Effector CD8-positive, alpha-beta T cell (primary cell): ENCODE measurements at places on chromosomes 3 and 15.

GRCh38 chr3:186870421-186871201 is 28.1 kb downstream of the ADIPOQ start:
- no peak for DNase-seq

GRCh38 chr3:125140011-125140817 is 72.3 kb downstream of the SLC12A8 start:
- DNase-seq = no peak

- no peak for DNase-seq
These were observed 201.1 kb downstream of the MAGI1 start for GRCh38 chr3:65837604-65838003.

DNA sequence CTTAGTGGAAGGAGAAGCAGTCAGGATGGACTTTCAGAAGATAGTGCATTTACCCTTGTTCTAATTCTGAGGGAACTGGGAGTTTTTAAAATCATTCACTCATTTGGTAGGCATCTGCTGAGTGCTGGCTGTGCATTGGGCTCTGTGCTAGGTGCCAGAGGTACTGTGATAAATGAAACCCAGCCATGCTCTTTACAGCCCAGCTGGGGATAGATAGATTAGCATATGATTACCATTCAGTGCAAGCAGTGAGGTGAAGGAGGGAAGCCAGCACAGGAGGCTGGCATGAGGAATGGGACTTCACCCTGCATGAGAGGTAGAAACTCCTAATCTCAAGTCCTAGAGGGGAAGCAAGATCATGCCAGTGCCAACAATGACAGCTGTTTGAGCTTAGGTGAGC is 361.9 kb upstream of the TRIM42 start:
- no peak for DNase-seq

DNA sequence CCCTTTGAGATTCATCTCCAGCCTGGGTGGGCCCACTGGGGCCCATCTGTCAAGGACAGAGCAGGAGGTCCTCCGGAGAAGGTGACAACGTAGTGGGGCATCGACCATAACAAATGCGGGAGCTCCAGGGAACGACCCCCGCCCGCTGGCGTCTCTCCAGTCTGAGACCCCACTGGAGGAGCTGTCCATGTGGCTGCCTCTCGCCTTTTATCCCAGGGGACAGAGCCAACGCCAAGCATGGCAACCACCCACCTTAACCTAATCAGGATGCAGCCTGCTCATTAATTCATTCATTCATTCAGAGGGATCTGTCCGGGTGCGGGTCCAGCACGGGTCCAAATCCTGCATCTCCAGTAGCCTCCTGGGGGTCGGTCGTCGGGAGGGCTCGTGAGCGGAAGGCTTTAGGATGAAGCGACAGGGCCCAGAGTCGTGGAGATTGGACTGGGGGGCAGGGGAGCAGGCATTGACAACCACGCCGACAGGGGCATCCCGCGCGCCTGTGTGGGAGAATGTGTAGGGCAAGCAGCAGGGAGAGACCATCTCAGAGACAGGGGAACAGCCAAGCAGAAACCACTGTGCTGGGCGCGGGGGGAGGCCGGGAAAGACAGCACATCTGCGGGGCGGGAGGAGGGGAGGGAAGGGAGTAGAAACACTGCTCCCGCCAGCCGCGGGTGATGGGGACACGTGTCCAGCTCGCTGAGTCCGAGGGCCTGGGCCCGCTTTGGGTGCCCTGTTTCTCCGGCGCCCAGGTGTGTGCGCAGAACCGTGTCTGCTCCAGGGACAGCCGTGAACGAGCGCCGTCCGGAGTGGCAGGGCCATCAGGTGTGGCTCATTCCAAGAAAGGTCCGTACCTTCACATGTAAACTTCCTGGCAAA is 1.9 kb downstream of the PIGZ start:
- no peak for DNase-seq

DNA sequence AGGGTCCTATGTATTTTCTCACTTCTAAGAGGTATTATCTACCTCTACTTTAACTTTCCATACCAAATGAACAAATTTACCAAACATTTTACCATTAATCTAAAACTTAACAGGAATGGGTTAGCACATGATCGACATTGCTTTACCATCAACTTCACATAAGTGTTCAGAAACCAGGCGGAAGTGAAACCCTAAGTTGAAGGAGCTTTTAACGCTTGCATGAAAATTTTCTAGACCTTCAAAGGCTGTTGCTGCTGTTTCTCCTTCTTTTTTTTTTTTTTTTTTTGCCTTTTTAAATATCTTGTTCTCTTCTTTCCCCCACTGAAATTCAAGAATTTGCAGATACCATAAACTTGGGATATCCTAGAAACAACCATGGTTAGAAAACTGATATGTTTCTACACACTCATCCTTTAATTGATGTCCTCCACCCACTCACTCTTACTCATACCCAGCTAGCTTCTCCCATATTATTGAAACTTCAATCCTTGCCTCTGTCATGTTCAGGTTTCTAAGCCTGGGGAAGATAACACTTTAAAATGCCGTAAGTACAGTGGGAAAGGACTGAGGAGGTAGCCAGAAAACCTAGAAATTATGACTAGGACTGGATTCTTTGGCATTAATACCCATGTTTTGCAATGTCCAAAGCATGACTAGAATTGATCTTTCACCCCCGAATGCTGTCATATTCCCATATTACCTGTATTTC is 24.7 kb downstream of the MYO5A start:
- no peak for DNase-seq

DNA sequence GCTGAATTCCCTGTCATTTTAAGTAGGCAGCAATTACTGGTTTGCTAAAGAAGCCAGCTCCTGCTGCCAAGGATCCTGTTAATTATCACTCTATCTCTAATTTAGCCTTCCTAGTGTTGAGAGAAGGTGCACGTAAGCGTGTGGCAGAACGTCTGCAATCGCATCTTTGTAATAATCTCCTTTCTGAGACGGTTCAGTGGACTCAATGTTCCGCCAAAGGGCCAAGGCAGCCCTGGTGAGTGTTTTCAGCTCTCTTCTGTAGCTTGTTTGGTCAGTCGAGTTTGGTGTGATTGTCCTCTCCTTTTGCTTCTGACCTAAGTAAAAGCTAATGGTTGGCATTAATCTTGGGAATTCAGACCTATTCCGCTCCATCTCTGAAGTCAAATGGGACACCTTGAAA is 24.2 kb downstream of the MITF start:
- DNase-seq = no peak

GRCh38 chr3:60095930-60096329 is 1046.1 kb upstream of the CFAP20DC start:
- DNase-seq = no peak

- DNase-seq = no peak
These were observed 227.6 kb upstream of the BHLHE40 start for GRCh38 chr3:4751502-4752101.

- no peak for DNase-seq
These were observed 1.4 kb upstream of the SACM1L start for GRCh38 chr3:45687828-45688193.

DNA sequence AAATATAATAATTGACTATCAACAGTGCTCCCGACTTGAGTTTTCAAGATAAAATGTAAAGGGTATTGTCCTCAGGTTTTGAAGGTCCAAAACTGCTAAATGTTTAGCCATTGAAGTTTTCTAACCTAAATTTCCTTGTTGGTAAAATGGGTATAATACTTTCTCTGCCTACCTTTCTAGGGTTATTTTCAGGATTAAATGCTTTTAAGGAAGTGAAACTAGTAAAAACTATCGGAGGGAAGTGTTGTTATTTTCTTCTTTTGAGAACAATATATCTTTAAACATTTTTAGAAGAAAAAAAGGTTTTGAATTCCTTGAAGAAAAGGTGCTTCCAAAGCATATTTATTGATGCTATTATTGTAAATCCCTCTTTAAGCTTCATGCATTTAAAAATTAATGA is 67.3 kb downstream of the FILIP1L start:
- no peak for DNase-seq

GRCh38 chr3:54353546-54353945 is 231.2 kb downstream of the CACNA2D3 start:
- DNase-seq = no peak

GRCh38 chr3:194871864-194872668 is 186.4 kb downstream of the FAM43A start:
- no peak for DNase-seq

- no peak for DNase-seq
These were observed 97.5 kb downstream of the IGF1R start for GRCh38 chr15:98745650-98746374.

GRCh38 chr3:136950623-136951022 is 7.2 kb upstream of the IL20RB start:
- DNase-seq = no peak

GRCh38 chr3:194045289-194045688 is 90.7 kb upstream of the HES1 start:
- DNase-seq = no peak

GRCh38 chr3:151923901-151924300 is 50.5 kb downstream of the SUCNR1 start:
- no peak for DNase-seq

DNA sequence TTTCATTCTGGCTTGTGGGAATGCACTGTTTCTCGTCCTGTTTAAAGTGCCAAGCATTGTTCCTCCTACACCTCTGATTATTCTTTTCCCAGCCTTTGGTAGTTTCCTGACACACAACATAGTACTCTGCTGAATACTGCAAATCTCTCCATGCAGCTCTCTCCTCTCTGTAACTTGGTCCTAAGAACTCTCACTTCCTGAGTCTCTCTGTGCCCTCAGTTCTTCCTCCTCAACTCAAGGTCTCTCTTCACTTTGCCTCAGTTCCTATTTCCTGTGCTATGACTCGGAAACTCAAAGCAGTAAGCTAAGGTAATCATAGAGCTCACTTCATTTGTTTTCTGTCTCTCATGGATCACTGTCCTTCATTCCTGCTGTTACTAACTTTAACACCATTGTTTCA is 113.4 kb downstream of the ZNF280D start:
- DNase-seq = no peak

GRCh38 chr3:100402256-100402655 is 917 bp downstream of the LNP1 start:
- DNase-seq = no peak

GRCh38 chr3:55558316-55558715 is 71.2 kb upstream of the WNT5A start:
- DNase-seq = no peak

- DNase-seq = no peak
These were observed 88.2 kb upstream of the FLNB start for GRCh38 chr3:57919987-57920386.

GRCh38 chr15:89119489-89120478 is 31.5 kb downstream of the ABHD2 start:
- no peak for DNase-seq

GRCh38 chr3:73832426-73832825 is 207.7 kb upstream of the PDZRN3 start:
- DNase-seq = no peak

GRCh38 chr3:42572278-42572677 is 9.5 kb downstream of the SEC22C start:
- DNase-seq = no peak

DNA sequence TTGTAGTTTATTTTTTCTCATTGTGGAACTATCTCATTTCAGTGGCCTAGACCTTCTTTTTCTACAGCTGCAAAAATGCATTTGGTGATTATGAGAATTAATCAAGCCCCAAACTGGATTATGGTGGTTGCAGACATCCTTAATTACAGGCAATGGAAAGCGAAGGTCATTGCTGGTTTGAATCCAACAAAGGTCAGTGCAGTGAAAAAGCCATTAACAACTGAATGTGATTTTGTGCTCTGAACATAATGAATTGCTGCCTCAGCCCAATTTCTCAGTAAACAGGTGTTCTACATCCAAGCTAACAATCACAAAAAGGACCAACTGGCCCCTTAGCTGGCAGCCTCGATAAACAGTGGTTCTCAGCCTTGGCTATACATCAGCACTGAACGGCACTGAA is 260.1 kb upstream of the DPPA4 start:
- no peak for DNase-seq

DNA sequence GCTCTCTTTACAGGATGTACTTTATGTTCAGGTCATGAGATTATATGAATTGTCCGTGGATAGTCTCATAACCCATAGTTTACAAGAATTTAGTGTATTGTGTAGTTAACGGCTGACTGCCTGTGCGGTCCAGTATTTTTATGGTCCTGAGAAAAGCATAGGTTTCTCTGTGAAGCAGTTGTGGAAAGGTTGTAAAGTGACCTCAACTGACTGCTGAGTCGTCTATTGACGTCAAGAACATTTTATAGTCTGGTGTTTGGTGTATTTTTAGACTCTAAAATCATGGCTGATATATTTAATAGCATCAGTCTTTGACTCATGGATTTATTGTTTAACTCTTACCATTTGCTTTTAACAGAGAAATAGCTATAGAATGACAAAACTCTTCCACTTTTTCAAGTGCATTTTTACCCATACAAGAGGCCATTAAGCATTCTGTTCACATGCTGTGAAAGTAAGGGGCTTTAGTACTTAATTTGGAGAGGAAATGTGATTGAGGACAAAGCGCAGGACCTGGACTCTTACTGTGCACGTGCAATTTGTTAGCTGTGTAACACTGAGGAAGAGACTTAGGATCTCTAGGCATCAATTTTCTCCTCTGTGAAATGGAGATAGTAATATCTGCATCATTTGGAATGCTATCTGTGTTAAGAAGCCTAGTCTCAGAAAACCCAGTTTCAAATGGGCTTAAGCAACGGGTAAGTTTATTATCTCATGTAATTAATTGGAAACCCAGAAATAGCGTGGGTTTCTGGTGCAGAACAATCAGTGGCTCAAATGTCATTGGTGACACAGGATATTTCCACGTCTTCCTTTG is 240.8 kb downstream of the NFKBIZ start:
- DNase-seq = no peak

GRCh38 chr3:27452368-27453090 is 31.7 kb downstream of the SLC4A7 start:
- DNase-seq = no peak

DNA sequence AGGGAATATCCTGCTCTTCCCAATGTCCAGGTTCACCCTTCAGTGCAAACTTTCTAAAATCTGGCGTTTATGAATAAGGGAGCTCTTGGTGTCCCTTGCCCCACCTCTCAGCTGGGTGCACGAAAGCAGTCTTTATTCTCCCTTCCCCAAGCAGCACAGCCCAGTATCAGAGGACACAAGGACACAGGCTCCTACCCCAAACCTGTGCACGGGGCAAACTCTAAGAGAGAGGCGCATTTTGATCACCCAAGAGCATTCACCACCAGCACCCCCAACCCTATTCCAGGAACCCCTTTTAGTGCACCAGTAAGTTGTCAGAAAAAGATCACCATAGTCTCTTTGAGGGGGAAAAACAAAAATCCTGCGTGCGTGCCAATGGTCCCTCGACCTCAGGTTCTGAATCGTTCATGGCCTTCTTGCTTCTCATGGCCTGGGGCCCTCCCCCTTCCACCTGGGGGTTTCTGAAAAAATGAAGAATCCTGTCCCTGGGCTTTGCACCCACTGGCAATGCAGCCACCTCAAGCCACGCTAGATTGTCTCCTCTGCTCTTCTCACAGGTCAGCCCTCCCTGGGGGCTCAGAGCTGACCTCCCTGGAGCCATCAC is 78.9 kb downstream of the FAM174B start:
- DNase-seq = no peak

GRCh38 chr15:34047893-34048775 is 9.1 kb upstream of the AVEN start:
- DNase-seq = no peak

GRCh38 chr3:128684986-128685726 is 34.5 kb upstream of the RPN1 start:
- DNase-seq = no peak

- no peak for DNase-seq
These were observed 614.8 kb downstream of the DIPK2A start for GRCh38 chr3:144586382-144586781.
